ENCODE measurements at places on chromosomes 5 and 9.

GRCh38 chr5:61670941-61671340 lies 338.9 kb downstream of the ZSWIM6 start:
- no peak for DNase-seq

- DNase-seq: no peak
Observed at GRCh38 chr5:112534611-112535255, 115.7 kb upstream of the EPB41L4A start.

- no peak for DNase-seq
Observed at GRCh38 chr9:127903557-127904475, 4.4 kb upstream of the ST6GALNAC6 start.

DNA sequence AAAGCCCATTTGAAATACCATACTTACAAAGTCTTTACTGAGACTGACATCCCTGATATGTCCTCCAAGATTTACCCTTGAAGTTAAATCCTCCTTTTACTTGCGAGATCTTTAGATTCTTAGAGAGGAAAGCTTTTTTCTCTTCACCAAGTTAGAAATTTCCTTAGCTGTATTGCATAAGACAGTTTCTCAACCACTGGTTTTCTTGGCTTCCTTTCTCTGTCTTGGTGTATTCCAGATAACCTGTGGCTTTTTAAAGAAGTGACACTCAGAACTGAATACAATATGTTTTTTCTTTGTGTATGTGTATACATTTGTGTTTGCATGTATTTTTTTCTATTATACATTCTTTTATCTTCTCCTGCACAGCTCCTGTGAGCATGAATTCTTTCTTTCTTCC lies 65.0 kb downstream of the SNCAIP start:
- no peak for DNase-seq

GRCh38 chr5:103298607-103299188 lies 40.1 kb downstream of the MACIR start:
- DNase-seq: no peak

- DNase-seq: peak; percentile 17
Observed at GRCh38 chr9:133782157-133783130, 44.3 kb upstream of the SARDH start.

DNA sequence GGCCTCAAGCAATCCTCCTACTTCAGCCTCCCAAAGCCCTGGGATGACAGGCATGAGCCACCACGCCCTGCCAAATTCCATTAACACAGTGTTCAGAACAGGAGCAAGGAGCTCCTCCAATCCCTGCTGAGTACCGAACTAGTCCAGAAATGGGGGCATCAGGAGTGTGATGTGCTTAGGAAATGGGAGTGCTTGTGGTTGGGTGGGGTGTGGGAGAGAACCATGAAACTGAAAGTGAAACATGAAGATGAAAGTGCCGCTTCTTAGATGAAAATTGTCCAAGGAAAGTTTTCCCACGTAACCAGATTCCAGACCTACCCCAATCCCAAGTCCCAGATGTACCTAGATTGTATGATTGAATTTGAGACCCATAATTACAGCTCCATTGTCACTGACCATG lies 16.7 kb upstream of the ZNF131 start:
- DNase-seq: no peak

DNA sequence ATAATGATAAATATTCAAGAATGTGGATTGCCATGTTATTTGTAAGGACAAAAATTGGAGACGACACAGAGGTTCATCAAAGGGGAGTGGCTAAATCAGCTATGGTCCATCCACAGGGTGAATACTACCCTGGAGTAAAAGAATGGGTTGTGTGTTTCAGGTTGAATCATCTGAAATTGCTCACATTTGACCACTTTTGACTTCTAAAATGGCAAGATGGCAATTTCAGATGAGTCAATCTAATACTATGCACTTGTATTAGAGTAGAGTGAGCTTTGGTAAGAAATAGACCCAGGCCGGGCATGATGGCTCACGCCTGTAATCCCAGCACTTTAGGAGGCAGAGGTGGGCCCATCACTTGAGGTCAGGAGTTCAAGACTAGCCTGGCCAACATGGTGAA lies 131.8 kb downstream of the GAPVD1 start:
- no peak for DNase-seq

GRCh38 chr9:16206518-16206917 lies 653.7 kb downstream of the CCDC171 start:
- DNase-seq: no peak

DNA sequence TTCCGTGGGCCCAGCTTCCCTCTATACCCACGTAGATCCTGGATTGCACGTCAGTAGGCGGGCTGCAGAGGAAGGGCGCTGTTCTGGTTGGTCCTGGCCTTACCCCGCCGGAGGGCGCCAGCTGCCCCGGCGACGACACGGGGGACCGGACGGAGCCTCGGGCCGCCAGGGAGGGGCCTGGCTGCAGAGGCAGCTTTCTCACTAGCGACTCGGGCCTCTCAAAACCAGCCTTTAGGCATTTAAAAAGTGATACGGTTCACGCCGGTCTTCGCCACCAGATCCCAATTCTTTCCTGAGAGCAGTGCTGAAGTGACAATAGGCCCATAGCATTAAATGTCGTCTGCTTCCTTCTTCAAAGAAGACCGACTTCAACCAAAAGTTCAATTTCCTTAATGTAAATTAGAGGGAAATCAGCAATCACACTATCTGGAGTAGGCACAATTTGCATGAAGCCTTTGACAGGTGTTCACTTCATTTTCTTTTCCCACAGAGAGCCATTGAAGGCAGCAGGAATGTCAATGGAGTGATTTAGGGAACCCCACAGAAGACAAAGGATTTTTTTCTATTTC lies 17.6 kb upstream of the UBE2D2 start:
- no peak for DNase-seq

DNA sequence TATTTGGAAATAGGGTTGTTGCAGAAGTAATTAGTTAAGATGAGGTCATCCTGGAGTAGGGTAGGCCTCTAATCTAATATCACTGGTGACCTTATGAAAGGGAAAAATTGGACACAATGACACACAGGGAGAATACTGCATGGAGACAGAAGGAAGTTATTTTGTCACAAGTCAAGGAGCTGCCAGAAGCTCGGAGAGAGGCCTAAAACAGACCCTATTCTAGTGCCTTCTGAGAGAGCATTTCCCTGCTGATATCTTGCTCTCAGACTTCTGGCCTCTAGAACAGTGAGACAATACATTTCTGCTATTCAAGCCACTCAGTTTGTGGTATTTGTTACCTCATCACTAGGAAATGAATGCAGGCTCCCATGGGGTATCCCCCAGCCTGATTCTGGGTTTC lies 332.9 kb downstream of the CSNK1G3 start:
- no peak for DNase-seq

DNA sequence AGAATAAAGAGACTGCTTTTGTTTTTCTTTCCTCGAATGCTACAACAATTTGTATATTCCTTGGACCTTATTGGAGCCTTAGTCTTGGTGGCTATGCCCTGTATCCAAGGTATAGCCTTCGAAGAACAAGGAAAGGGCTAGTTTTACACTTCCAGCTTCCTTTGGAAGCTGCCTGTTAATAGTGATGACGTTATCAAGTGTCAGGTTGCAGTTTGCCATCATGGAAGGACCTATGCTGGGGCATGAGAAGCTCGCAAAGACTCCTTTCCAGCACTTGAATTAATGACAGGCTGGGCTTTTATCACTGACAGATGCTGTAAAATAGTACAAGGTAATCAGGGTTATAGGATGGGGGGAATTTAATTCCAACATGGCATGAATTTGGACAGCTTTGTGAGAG lies 157.9 kb downstream of the KDM4C start:
- no peak for DNase-seq

- no peak for DNase-seq
Observed at GRCh38 chr5:96546120-96546519, 113.1 kb upstream of the PCSK1 start.

GRCh38 chr5:125333416-125333815 lies 587.0 kb upstream of the ZNF608 start:
- DNase-seq: no peak

DNA sequence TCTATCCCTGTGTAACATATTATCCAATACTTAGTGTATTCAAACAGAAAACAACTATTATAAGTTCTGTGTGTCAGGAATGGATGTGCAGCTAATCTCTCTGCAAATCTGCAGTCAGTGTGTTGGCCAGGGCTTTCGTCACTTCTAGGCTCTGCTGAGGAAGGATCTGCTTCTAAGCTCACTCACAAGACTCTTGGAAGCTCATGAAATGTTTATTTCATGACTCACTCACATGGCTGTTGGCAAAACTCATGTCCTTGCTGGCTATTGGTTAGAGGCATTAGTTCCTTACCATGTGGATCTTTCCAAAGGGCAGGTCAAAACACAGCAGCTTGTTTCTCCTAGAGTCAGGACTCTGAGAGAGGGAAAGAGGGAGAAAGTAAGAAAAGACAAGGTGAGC lies 367.4 kb upstream of the SMARCA2 start:
- no peak for DNase-seq

- no peak for DNase-seq
Observed at GRCh38 chr5:60538955-60539866, 160.8 kb downstream of the DEPDC1B start.

- DNase-seq: no peak
Observed at GRCh38 chr5:143229426-143229895, 174.0 kb downstream of the NR3C1 start.

DNA sequence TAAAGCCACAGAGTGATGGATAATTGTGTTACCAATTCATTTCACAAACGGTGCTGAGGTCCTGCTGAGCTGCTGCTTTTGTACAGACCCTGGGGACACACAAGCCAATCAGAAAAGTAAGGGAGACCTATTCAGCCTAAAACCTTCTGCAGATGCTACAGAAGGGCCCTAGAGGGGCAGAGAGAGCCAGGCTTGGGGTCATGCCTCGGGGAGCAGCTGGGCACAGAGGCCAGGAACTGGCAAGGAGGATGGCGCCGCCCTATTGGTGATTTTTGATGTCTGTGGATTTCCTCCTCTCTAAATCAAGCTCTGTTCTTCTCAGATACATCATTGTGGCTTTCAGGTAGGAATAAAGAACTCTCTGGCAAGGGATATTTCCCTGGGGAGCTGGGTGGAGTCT lies 181.9 kb downstream of the ZNF462 start:
- no peak for DNase-seq

DNA sequence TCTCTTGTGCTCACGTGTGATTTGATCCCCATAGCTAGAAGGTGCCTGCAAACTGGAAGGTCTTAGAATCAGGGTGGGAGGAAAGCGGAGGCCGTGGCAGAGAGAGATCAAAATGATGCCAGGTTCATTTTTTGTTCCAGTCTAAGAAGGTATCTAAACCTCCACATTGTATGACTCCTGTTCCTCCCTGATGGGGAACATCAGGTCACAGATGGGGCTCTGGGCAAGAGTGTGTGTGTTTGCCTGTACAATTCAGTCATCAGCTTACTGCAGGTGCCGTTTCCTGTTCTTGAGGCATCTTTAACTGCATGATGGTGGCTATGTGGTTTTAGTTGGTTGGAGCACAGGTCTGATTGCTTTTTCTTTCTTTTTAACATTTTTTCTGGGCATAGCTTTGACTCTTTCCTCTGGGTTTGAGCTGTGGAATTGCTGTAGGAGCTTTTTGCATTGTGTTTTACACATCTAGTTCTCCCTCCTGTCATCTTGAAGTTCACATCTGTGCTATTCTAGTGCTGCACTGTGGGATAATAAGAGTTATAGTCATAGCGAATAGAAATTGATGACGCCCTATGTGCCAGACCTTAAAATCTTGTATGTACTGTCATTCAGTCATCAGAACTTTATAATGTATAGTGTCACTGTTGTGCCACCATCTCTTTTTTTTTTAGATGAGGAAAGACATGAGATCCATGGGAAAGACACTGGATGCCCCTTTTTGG lies 30.8 kb downstream of the ARHGAP26 start:
- no peak for DNase-seq

DNA sequence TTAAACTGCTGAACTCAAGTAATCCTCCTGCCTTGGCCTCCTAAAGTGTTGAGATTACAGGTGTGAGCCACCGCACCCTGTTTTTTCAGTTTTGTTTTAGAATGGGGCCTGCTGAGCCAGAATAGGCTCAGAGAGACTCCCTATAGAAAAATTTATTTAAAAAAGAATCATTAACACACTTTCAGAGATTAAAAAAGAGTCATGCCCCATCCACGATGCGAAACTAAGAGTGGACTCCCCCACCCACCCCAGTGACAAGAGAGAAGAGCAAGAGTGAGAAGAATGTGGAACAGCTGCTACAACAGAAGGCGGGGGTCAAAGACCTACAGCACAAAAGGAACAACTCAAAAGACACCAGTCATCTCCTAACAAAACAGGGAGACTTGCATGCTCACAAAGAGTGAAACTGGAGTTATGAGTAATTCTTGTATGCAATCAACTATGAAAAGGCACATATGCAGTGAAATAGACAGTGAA lies 47.2 kb downstream of the GLDC start:
- no peak for DNase-seq

DNA sequence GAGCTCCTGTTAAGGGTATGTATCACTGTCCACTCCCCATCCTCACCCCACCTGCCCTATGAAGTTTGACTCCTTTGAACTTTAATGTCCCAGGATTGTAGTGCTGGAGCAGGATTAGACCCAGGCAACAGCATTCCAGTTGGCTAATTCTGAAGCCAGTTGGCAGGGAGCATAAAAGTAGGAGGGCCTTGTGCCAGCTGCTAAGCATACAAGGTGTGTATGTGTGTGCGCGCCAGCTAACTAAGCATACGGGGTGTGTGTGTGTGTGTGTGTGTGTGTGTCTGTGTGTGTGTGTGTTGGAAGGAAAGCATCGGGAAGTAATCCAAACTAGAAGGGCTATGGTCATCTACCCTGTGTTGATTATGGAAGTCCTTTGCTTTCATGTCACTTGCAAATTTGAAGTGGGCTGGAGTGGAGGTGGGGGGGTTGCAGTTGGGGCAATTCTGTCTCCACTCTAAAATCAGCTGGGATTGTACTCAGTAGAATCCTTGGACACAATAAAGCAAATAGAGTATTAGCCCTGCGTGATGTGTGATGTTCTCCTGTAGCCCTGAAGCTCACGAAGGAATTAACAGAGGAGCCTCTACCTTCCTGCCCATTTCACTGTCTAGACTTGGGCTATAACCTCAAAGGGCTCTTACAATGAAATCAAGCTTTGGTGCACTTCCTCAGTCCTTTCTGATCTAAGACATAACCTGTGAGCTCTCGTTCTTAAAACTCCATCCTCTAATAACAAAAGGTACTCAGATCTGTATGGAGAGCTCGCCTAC lies 26.9 kb downstream of the HMGCR start:
- DNase-seq: no peak

- no peak for DNase-seq
Observed at GRCh38 chr9:132037458-132037857, 42.2 kb downstream of the MED27 start.

DNA sequence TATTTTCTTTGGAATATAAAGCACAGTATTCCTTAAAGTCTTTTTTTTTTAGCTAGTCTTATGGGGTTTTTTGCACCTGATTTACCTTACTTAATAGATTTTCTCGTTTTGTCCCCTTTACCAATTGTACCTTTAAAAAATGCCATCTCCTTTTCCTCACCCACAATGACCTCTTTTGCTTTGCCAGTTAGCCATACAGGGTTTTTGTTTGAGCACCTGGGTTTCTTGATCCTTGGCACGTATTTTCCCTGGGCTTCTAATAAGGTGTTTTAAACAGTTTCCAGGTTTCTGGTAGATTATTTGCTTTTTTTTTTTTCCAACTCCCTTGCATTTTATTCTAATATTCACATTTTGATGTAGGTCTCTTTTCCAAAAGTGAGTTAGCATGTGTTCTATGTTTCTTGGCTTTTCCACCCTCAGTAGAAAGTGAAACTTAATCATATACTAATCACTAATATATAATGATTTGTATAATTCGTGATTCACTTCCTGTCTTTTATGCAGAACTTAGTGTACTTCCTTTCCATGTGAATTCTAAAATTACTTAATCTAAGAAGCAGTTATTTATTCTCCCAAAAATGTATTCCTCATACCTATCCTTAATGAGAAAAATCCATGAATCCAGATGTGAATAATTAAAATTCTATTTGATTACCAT lies 673.9 kb upstream of the RGMB start:
- DNase-seq: no peak

GRCh38 chr9:105890046-105890822 lies 195.9 kb downstream of the TMEM38B start:
- DNase-seq: no peak
